ENCODE measurements at places on chromosomes 1 and 21.
A peak's percentile ranks its signal among the peaks of the same experiment; 100 is the strongest.

DNA sequence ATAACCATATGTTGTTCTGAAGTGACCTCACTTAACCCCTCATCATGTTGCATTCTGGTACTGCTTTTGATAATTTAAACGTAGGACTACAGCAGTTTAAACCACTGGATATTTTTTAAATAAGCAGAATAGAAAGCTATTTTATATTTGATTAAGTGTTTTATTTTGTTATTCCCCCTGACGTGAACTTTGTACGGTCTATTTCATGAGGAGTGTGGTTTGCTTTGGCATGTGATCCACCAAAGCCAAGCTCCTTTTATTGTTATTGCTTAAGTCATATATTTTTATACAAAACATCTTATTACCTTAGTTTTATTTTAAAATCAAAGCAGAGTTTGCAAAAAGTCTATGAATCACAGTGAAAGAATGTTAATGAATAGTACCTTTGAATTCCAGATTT lies 101.4 kb upstream of the L1TD1 start:
- no peak for DNase-seq

DNA sequence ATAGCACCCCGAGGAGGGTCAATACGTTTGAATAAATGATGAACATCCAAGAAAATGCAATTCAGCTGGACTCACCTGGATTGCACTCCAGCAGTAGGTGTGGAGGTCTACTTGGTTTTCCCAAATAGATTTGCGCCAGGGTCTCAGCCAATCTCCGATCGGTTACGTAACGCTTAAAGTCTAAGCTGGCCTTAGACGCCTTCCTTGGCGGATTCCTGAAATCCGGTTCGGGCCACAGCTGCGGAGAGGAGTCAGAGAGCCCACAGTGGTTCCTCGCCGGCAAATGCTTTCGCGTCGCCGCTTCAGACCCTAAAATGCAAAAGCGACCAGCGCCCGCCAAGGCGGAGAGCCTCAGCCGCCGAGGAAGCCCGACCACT lies 322 bp downstream of the TFB2M start:
- DNase-seq: no peak

- no peak for DNase-seq
Measured at GRCh38 chr1:80987106-80987505, 813.6 kb upstream of the ADGRL2 start.

GRCh38 chr1:147627435-147628110 lies 42.8 kb downstream of the ACP6 start:
- peak; percentile 50 for DNase-seq

DNA sequence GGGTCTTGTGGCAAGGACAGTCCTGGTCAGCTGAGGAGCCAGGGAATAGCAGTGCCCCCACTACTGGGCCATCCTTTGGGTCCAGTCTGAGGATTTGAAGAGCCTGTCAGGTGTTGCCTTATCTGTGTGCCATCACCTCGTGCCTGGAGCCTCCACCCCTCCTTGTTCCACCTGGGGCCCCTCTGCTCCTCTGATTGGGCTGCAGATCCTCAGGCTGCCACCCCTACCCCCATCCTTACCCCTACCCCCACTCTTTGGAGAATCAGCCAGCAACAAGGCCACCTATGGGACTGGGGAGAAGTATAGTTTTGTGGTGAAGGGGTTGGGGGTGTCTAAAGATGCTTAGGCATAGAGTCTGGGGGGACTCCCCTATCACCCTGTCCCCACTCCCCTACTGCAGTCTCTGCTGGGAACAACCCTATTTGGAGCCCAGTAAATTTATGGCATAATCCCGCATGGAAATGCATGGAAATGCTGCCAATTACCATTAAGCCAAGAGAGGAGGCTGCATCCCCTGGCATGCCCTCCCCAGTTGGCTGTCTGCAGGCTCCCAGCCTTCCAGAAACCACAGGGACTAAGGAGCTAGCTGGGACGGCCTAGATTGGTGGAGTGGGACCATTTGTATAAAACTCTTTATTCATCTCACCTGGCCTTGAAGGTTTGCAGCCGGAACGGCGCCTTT lies 142.7 kb upstream of the CSF3R start:
- DNase-seq: no peak

- DNase-seq: peak; percentile 2
Measured at GRCh38 chr21:26715878-26716506, 129.2 kb downstream of the ADAMTS1 start.

GRCh38 chr1:88791192-88791591 lies 100.2 kb downstream of the GTF2B start:
- DNase-seq: no peak

Measured in activated CD4-positive, alpha-beta T cell treated with anti-CD3 and anti-CD28 coated beads, Interleukin-2, amount 50 U/mL, for 1 hour (primary cell).